ENCODE measurements at places on chromosomes 4 and X.

DNA sequence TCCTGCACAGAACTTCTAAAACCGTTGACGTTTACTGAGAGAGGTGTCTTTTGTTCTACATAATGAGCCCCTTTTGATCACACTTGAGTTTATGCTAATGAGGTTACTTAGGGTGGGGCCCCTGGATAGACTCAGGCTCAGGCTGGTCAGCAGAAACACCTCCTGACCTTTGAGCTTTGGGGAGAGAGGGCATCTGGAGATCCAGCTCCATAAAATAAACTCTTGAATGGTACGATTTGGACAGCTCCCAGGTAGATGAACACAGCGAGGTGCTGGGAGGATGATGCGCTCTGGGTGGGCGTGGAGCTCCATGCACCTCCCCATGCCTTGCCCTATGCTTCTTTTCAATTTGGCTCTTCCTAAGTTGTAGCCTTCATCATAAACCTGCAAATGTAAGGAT, 52.0 kb downstream of the ENOPH1 start:
- DNase-seq, result no peak

DNA sequence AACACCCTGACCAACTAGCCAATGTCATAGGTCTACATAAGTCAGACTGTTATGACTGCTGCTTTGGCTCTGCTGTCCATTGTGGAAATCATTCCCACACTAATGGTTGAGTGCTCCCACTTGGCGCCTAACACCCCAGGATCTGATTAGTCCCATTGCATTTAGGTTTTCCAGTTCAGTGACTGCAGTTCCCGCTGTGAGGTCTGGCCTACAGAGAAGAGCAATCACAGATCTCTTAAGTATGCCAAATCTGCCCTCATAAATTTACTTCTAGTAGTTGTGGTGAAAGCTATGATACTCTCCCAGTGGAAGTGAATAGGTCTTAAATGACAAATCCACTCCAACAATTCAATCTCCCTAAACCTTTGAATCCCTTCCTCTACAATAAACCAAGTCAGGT, 77.3 kb upstream of the IL2 start:
- DNase-seq, result no peak

GRCh38 chr4:145048817-145049216, 49.2 kb downstream of the ANAPC10 start:
- no peak for DNase-seq

DNA sequence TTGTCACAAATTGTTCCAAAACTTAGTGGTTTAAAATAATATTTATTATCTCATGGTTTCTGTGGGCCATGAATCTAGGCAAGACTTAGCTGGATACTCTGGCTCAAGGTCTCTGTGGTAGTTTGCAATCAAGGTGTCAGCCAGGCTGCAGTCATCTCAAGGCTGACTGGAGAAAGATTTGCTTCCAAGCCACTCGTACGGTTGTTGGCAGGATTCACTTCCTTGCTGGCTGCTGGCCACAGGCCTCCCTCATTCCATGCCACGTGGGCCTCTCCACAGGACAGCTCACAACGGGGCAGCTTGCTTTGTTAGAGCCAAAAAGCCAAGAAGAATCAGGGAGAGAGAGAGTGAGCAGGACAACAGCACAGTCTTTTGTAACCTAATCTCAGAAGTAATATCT, 101.4 kb downstream of the WWC2 start:
- DNase-seq, result no peak

DNA sequence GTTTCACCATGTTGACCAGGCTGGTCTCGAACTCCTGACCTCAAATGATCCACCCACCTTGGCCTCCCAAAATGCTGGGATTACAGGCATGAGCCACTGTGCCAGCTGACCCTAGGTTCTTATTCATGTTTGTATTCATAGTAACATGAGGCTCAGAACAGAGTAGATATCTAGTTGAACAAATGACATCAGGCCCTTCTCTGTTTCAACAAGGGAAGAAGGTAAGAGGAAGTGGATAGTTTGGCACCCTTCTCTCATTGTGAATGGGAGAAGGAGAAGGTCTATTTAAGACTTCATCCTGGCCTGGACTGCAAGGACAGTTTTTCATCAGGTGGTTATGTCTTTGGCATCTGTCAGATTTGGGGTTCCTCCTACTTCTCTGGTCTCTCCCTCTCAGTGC, 13.8 kb downstream of the GJB1 start:
- DNase-seq, result no peak

DNA sequence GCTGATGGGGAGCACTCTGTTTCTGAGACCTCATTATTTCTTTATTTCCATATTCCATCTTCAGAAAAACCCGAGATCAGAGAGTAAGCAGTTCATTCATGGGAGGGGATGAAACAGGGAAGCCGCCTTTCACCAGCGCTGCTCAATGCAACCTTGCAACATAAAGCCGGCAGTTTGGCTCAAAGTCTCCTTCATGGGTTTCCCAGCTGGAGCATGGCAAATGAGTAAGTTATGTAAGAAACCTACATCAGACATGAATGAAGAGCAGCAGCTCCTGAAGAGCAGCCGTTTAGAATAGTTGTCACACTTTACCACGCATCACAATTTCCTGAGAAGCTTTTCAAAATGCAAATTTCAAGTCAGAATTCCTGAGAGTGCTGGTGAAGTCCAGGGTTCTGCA, 578.8 kb downstream of the FSTL5 start:
- DNase-seq, result no peak

GRCh38 chr4:188719794-188720193, 580.6 kb downstream of the TRIML1 start:
- DNase-seq, result no peak

GRCh38 chr4:19224820-19225219, 1026.9 kb upstream of the SLIT2 start:
- no peak for DNase-seq

DNA sequence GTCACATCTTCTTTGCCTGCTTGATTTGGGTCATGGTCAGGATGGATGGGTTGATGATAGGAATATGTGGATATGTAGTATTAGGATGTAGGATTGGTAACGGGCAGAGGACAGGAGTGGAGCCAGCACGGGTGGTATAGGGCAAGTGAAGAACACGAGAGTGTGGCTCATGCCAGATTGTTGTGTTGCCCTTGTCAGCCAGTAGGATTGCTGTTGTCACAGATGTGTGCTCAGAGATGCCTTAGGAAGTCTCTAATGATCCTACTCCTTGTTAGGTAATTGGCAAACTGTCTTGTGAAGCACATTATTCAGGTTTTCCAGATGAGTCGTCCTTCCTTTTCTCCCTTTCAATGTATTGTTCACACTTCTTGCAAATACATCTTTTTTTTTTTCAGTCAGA, 5.5 kb downstream of the ATP10D start:
- no peak for DNase-seq

- no peak for DNase-seq
These were observed 1.9 kb upstream of the SMARCA1 start for GRCh38 chrX:129525162-129525561.

DNA sequence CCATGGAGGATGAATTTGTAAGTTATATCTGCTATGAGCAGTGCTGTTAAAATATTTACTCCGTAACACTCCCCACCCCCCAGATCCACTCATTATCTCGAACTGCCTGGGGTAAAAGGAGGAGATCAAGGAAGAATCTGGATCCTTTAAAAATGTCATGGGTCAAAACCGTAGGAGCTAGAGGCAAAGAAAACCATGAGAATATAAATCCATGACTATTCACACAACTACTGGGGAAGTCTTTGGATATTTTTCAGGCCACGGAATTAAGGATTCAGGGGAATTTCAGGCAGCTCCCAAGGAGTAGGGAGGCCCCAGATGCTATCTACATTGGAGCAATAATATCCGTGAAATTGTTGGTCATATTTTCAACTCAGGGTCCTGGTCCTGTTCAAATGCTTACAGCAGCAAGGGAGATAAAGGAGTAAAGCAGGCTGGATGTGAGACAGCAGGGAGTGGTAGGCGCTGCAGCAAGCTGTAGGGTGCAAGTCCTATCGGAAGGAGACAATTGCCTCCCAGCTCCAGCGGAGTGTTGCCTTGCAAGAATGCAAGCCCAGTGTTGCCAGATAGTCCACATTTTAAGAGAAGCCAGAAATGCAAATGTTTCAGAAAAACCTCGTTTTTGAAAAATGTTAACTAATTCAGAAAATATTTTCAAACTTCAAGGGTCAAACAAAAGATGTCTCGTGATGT, 116.2 kb upstream of the KIT start:
- DNase-seq, result no peak

DNA sequence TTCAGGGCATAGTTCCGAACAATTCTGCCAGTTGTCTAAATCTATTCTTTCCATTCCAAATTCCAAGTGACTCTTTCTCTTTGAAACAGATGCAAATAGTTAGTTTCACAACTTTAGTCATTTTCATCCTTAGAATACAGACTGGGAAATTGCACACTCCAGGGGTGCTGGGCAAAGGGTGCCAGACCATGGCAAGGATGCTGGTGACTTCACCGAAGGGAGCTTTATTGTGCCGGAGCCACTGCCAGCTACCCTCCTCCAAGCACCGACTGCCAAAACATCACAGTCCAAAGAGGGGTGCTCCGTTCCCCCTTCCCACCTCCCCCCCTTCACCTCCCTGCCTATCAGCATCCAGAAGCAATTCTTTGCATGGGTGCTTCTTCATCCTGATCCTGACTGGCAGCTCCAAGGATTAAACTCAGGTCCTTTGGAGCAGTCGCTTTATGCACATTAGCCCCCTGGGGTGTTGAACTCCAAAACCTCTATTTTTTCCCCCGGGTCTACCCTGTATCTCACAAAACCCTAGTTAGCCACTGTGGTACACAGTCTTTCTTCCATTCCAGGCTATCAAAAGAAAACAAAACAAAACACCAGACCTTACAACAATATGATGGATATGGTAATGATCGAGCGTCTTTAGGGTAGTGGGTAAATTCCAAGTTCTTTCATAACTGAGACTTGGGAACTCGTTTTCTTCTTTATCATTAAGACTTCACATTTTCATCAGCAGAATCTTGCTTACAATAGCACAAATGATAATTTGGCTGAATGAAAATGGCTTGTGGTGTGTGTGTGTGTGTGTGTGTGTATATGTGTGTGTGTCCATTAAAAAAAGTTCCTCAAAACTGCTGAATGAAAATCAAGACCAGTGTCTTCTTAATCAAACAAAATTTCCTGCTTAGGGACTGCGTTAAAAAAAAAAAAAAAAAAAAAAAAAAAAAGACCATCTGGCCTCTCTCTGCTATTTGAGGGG, 28.7 kb downstream of the MID1 start:
- DNase-seq, result no peak

DNA sequence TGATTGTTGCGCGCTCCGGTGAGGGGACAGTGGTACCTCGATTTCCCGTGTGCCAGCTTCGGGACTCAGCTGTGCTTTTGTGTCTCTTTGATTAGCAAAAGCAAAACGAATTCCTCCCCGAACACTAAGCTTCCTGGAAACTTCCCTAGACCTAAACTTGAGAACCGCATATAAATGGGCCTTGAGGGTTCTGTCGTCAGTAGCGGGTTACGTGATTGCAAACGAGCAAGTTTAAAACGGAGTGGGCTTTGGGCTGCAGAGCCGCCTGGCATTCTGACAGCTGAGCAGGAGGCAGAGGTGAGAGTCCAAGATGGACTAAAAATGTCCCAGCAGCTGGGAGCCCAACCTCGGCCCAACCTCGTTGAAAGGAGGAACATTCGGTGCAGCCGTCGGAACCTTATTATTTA, 1.2 kb upstream of the TAPT1 start:
- no peak for DNase-seq

DNA sequence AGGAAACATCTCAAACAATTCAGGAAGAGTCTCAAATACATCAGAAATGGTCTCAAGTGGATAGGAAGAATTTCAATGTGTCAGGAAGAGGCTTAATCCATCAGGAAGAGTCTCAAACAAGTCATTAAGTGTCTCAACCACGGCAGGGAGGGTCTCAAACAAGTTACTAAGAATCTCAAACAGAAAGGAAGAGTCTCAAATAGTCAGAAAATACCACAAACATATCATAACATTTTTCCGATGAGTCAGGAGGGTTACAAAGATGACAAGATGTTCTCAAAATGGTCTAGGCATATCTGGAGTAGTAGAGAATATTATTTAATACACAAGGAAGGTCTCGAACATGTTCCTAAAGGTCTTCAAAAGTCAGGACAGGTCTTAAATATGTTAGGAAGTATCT, 109.3 kb upstream of the USP9X start:
- no peak for DNase-seq

- DNase-seq, result no peak
These were observed 89.7 kb upstream of the TFDP3 start for GRCh38 chrX:133307637-133308498.

DNA sequence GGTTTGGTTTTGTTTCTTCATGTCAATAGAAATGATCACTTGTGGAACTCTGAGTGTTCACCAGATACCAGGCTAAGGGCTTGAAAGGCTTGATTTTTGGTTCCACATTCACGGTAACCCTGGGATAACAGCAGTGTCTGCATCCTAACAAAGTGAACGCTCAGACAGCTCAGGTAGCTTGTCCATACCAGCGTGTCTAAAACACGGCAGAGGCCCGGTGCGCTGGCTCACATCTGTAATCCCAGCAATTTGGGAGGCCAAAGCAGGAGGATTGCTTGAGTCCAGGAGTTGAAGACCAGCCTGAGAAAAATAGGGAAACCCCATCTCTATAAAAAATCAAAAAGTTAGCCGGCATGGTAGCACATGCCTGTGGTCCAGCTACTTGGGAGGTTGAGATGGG, 49.0 kb downstream of the HTRA3 start:
- DNase-seq, result no peak

GRCh38 chrX:150731795-150732194, 38.6 kb downstream of the MTMR1 start:
- peak; percentile 17 for DNase-seq

- no peak for DNase-seq
These were observed 682.2 kb upstream of the DIAPH2 start for GRCh38 chrX:96002431-96002830.

- no peak for DNase-seq
These were observed 38.5 kb upstream of the BMP15 start for GRCh38 chrX:50871922-50872453.

DNA sequence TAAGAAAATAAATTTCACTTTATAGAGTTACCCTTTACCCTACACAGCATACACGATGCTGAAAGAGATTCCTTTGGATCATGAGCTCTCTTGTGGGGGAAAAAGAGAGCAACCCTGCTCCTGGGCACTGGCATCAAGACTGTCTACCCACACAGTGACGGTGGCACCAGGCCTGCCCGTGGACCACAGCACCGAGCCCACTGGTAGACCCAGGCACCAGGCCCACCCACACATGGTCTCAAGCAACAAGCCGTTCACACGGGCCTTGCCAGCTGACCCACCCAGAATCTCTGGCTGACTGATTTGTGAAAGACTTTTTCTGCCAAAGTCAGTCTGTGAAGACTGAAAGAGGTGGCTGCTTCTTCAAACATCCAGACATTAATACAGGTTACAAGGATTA, 6.7 kb downstream of the CFI start:
- DNase-seq, result no peak

DNA sequence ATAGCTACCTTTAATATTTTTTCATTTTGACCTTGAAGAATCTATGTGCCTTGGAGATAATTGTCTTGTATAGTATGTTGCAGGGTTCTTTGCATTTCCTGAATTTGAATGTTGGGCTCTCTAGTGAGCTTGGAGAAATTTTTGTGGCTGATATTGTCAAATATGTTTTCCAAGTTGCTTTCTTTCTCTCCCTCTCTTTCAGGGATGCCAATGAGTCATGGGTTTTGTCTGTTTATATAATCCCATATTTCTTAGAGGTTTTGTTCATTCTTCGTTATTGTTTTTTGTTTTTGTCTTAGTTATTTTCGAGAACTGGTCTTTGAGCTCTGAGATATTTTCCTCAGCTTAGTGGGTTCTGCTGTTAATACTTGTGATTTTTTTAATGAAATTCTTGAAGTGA, 20.7 kb downstream of the RAB40AL start:
- DNase-seq, result no peak

GRCh38 chrX:71053217-71053621, 14.9 kb downstream of the SNX12 start:
- DNase-seq, result no peak

- DNase-seq, result no peak
These were observed 35.0 kb downstream of the ACOX3 start for GRCh38 chr4:8405516-8405875.
